ENCODE measurements at places on chromosomes 11 and 22.

GRCh38 chr11:65558002-65558929, at the start of gene LTBP3:
LTBP3 (minus strand) TSS chr11:65558359; CDS start chr11:65557959, 400 bp downstream.
- DNase-seq = peak; percentile 81

GRCh38 chr11:93905384-93905783, 55.0 kb upstream of the VSTM5 start:
- DNase-seq = no peak

DNA sequence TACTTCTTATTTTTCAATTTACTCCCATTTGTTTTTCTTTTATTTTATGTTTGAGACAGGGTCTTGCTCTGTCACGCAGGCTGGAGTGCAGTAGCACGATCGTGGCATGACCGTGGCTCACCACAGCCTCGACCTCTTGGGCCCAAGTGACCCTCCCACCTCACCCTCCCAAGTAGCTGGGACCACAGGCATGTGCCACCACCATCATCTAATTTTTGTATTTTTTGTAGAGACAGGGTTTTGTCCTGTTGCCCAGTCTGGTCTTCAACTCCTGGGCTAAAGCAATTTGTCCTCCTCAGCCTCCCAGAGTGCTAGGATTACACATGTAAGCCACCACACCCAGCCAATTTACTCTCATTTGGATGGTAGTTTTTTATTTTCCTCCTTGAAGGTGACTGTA, 679.3 kb upstream of the CCDC179 start:
- no peak for DNase-seq

DNA sequence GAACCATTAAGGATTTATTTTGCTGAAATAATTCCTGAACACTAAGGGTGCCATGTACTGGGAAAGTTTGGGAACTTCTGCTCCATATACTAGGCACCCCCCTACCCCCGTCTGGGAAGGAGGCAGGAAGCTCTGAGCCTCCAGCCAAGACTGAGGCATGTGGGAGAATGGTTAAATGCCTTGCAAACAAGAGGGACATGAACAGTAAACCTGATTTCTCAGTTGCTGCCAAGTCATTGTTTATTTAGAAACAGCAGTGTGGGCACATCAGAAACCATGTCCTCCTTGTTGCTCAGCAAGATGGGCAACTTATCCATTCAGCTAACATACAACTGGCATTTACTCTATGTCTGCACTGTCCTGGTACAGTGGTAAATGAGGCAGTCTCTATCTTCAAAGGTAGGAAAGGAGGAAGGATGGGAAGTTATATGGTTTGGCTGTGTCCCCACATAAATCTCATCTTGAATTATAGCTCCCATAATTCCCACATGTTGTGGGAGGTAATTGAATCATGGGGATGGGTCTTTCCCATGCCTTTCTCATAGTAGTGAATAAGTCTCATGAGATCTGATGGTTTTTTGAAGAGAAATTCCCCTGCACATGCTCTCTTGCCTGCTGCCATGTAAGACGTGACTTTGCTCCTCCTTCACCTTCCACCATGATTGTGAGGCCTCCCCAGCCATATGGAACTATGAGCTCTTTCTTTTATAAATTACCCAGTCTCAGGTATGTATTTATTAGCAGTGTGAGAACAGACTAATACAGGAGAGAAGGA, 459.1 kb downstream of the MIAT start:
- DNase-seq = no peak

GRCh38 chr11:64846998-64847666, 2.7 kb upstream of the CDC42BPG start:
- peak; percentile 98 for DNase-seq

GRCh38 chr11:72626414-72626936, 47.7 kb downstream of the PDE2A start:
- no peak for DNase-seq

GRCh38 chr11:101738452-101738851, 154.6 kb upstream of the TRPC6 start:
- DNase-seq = no peak

DNA sequence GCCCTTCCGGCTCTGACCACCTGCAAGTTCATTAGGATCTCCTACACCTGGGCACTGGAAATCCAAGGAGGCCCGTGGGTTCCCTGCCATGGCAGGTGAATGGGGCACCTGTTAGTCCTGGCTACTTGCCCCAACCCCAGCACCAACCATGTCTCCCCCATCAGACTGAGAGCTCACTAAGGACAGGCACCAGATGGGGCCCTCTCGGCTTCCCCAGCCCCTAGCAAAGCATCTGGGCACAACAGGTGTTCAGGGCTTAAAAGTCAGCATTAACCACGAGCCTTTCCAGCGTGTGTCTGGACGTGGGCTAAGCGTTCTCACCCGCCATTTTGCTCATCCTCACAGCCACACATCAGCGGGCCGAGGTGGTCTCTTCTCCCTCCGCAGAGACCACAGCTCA, 2.2 kb downstream of the SULT4A1 start:
- DNase-seq = no peak
